ENCODE measurements at places on chromosomes 12 and 14.

DNA sequence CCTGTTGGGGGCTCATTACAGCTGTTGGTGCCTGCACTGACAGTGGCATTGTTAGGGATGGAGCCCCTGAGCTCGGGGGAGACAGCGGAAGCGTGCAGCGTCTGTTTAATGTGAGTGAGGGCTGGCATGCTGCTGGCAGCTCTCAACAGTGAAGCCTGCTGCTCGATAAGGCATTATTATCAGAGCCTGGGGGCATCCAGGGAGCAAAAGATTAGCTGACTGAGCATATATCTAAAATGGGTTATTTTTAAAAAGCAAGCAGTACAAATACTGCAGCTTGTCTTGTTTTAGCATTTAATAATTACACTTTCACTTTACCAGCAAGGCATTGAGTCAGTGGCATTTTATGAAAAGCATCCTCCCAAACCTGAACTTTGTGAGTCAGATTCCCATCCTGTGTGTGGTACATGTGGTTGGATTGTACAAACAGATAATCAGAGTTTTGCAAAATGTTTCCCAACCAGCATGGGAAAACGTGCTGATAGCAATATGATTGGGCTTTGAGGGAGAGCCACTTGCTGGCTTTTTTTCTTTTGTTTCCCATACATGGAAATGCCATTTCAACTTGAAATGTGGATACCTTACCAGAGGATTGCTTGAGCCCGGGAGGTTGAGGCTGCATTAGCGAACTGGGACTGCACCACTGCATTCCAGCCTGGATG, 150.8 kb downstream of the PRKCH start:
- DNase-seq = peak; percentile 62

DNA sequence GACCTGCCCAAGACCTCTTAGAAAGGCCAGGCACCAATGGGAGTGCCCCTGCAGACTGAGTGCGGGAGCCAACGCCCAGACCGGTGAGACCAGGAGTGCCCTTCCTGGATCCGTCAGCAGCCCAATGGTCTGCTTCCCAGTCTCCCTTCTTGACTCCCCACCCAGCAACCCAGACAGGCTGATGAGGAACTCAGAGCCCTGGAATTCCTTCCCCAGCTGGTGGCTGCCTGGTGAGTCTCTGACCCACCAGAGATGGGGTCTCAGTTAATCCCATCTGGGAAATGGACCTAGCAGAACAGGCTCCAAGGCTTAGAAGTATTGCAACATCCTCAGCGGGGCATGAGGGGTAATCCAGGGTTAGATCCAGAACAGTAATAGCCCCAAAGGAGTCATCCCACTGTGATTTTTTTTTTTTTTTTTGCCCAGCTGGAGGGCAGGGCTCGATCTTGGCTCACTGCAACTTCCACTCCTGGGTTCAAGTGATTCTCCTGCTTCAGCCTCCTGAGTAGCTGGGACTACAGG, 1.5 kb upstream of the RASAL1 start:
- no peak for DNase-seq

- no peak for DNase-seq
These were observed 56.2 kb downstream of the SDR9C7 start for GRCh38 chr12:56878010-56878339.

- no peak for DNase-seq
These were observed 5.1 kb upstream of the USP30 start for GRCh38 chr12:109047081-109047805.

- no peak for DNase-seq
These were observed 4.1 kb downstream of the TMEM121 start for GRCh38 chr14:105530285-105531087.

DNA sequence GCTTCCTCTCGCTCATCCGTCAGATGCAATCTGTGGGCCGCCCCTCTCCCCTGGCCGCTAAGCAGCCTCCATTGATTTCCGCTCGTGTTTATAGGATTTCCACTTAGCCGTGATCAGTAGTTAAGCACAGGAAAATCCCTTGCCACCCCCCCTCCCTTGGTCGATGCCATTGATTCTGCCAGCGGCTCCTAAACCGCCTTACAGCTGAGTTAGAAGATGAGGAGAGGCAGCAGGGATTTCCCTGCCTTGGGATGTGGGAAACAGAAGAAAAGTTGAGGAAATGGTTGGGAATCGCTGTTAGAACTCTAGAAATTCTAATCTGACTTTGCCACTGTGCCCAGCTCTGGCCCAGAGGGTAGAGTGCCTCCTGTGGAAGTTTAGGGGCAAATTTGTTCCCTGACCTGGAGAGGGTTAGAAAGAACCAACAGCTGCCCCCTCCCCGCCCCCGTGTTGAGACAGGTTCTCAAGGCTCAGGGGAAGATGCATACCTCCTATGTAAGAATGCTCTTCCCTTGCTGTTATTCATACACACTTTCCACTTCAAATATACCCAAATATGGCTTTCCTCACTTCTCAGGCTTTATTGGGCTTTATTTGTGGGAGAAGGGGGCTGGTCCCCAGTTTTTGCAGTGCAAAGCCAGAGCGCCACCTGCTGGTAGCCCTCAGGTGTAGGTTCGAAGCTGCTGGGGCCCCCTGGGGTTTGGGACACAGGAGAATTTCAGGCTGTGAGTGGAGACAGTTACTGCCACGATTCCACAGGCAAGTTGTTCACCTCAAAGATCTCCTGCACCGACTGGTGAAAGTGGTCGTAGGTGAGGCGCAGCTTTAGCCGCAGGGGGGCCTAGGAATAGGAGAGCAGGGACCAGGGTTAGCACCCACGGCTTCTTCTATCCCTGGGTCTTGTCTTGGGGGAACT, 3.2 kb downstream of the THTPA start:
- DNase-seq = peak; percentile 49

- DNase-seq = no peak
These were observed 151.4 kb downstream of the KCNC2 start for GRCh38 chr12:75058228-75058627.

DNA sequence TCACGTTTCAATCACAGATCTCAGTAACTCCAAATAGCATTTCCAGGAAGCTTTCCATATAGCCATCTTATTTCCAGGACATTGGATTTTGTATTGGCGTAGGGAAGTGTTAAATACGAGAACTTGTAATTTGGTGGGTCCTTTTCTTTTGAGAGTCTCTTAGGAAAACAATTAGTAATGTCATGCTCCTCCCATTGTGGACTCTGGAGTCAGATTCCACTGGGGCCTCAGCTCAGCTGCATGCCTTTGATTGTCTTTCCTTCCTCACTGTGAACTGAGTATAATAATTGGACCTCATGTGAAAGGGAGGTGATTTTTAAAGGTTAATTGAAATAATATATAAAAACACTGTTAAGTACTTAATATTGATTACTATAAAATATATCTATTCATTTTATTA, 462.6 kb downstream of the NPAS3 start:
- DNase-seq = no peak
